ENCODE measurements at places on chromosomes 5 and 9.
A peak's percentile ranks its signal among the peaks of the same experiment; 100 is the strongest.

- DNase-seq, result no peak
Observed at GRCh38 chr5:105807290-105807689, 1863.4 kb downstream of the EFNA5 start.

- no peak for DNase-seq
Observed at GRCh38 chr5:163475411-163475810, 15.0 kb downstream of the HMMR start.

GRCh38 chr9:122374885-122375420 lies 4.1 kb downstream of the PTGS1 start:
- DNase-seq, result no peak

GRCh38 chr5:153122403-153122802 lies 368.1 kb upstream of the GRIA1 start:
- DNase-seq, result no peak

DNA sequence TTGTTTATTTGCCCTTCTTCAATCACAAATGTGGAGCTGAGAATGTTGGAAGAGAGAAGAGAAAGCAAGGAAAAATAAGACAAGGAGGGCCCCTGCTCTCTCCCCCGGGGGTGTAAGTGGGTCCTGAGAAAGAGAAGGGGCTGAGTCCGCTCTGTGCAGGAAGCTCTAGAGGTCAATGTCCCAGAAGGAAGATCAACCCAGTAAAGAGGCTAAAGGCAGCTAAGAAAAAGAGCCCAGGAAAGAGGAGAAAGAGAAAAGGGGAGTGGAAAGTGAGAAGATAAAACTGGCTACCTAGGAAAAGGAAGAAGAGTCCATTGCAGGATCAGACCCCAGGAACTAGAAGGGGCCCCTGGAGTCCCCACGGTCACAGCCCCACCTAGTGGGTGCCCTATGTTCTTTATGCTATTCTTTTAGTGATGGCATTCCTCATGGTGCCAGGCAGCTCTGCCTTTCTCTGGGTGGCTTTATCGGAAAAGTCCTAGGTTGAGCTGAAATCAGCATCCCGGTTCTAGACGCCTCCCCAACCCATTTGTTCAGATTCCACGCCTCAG lies 583.4 kb downstream of the ACTL7B start:
- no peak for DNase-seq

GRCh38 chr9:13351778-13352386 lies 72.4 kb upstream of the MPDZ start:
- DNase-seq, result peak; percentile 100

GRCh38 chr5:167533814-167534795 lies 757.3 kb upstream of the WWC1 start:
- DNase-seq, result no peak

- no peak for DNase-seq
Observed at GRCh38 chr9:137354153-137354844, 52.2 kb upstream of the NRARP start.

- no peak for DNase-seq
Observed at GRCh38 chr9:33695856-33696255, 99.5 kb upstream of the PRSS3 start.

DNA sequence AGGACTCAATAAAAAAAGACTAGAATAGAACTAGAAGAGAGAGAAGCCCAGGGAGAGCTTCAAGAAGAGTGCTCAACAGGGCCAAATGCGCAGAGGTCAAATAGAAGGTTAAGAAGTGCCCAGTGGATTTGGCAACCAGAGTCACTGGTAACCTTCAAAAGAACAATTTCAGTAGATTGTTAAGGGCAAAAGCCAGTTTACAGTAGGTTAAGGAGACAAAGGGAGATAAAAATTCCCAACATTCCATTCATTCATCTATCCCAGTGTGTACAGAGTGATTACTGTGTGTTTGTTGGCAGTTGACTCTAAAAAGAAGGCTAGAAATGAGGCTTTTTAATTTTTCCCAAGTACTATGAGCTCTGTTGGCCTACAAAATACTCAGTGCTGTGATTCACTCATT lies 69.4 kb downstream of the RIGI start:
- no peak for DNase-seq

DNA sequence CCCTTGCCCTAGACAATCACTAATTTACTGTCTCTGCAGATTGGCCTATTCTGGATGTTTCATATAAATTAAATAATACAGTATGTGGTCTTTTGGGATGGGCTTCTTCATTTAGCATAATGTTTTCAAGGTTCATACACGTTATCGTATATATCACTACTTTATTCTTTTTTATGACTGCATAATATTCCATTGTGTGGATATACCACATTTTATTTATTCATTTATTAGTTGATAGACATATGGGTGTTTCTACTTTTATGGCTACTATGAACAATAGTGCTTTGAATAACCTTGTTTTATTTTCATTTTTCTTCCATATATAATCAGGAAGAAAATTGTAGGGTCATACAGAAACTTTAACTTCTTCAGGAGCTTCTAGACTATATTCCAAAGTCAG lies 108.5 kb upstream of the PAPPA start:
- no peak for DNase-seq

DNA sequence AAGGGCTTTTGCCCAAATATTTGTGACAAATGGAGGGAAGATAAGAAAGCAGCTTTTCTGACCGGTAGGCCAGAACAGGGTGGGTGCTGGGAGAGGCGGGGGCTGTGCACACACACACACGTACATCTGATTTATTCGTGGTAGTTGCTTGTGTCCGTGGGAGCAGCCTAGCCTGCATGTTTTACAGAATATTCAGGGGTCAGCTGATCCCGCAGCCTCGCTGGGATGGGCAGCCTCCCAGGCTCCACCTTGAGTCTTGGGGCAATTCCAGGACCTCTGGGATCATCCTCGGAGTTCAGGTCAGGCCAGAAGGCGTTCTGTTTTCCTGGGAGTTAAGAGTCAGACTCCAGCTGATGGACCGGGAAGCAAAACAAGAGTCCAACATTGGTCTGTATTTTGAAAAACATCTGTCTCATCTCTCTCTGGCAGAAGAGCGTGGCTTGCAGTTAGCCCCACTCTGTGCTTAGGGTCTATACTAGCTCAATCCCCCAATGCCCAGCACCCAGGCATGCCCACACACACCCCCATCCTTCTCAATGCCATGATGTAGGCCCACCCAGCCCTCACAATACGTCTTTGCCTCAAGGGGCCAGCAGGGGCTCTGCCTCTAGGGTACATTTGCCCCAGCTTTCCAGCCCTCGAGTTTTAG lies 210.6 kb downstream of the GOLPH3 start:
- no peak for DNase-seq

- DNase-seq, result no peak
Observed at GRCh38 chr5:1241509-1242080, 16.4 kb downstream of the SLC6A18 start.

- DNase-seq, result peak; percentile 2
Observed at GRCh38 chr5:174571662-174572397, 152.6 kb upstream of the MSX2 start.

- peak; percentile 0 for DNase-seq
Observed at GRCh38 chr9:135602789-135603481, 36.4 kb downstream of the GLT6D1 start.

DNA sequence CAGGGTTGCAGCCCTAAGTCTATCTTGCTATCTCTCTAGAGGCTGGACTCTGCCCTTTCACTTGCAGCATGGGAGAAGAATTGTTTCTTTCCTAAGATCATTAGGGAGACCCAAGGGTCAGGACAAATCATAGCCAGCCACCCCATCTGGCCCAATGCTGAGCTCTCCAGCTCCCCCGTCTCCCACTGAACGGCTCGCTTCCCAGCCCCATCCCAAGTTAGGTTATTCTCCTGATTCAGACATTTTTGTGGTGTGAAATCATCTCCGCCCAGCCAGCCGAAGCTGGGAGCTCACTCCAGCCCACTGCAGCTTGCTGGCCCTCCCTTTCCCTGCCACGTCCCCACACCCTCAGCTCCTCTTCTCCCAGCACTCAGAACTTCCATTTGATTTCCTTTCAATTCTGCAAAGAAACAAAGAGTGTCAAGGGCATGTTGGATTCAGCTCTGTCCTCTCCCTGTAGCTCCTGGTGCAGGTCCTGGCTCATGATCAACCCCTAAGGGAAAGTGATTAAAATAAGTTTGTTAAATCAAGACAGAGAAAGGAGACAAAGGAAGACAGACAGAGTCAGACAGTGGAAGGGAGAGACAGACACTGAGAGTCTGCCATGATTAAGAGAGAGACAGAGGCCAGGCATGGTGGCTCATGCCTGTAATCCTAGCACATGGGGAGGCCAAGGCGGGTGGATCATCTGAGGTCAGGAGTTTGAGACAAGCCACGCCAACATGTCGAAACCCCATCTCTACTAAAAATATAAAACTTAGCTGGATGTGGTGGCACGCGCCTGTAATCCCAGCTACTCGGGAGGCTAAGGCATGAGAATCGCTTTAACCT lies 12.6 kb upstream of the SPARC start:
- peak; percentile 23 for DNase-seq

- DNase-seq, result no peak
Observed at GRCh38 chr5:147093138-147093537, 141.7 kb upstream of the STK32A start.

GRCh38 chr5:153222936-153223335 lies 267.5 kb upstream of the GRIA1 start:
- DNase-seq, result no peak

GRCh38 chr5:172509405-172509781 lies 55.1 kb upstream of the SH3PXD2B start:
- no peak for DNase-seq

DNA sequence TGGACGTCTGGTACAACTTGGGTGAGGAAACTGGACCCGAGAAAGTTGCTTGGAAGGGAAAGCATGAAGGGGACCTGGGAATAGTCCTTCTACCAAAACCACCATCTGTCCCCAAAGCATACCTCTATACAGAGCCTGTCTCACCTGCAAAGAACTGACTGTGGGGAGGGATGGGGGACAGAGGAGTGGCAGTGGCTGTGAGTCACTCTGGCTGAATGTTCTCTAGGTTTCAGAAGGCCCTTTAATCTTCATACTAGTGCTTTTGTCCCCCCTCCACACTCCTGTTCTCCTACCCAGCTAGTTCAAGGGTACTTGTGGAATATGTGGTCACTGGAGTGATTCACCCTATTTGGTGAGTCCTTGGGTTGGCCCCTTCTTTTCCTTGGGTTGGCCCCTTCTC lies 109.3 kb upstream of the RUSC2 start:
- no peak for DNase-seq

- no peak for DNase-seq
Observed at GRCh38 chr9:98491231-98491651, 217.5 kb downstream of the GABBR2 start.

DNA sequence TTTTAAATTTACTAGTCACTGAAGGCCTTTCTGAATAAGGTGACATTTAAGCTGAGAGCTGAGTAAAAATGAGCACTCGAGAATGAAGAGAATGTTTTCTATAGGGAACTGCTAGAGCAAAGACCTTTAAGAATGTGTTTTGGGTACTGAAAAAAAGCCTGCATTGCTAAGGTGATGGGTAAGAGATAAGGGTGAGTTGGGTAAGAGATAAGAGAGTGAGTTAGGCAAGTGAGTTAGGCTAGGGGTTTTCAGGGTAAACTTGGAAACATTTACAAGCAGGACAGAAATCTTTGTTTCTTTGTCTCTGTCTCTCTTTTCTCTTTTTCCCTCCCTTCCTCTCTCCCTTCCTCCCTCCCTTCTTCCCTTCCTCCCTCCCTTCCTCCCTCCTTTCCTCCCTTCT lies 5.6 kb downstream of the RAD23B start:
- DNase-seq, result no peak

DNA sequence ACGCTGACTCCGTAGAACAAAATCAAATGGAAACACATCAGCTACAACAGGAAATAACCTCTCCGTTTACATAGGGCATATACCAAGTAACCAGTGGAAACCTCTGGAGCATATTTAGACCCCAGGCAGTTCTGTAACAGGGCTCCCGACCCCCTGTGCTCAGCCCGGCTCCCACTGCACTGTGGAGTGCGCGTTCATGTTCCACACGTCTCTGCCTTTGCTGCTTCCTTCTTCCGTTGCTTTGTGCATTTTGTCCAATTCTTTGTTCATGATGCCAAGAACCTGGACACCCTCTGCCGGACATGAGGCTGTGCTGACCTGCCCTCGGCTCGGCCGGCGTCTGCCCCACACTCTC lies 5.9 kb upstream of the AGPAT2 start:
- no peak for DNase-seq

DNA sequence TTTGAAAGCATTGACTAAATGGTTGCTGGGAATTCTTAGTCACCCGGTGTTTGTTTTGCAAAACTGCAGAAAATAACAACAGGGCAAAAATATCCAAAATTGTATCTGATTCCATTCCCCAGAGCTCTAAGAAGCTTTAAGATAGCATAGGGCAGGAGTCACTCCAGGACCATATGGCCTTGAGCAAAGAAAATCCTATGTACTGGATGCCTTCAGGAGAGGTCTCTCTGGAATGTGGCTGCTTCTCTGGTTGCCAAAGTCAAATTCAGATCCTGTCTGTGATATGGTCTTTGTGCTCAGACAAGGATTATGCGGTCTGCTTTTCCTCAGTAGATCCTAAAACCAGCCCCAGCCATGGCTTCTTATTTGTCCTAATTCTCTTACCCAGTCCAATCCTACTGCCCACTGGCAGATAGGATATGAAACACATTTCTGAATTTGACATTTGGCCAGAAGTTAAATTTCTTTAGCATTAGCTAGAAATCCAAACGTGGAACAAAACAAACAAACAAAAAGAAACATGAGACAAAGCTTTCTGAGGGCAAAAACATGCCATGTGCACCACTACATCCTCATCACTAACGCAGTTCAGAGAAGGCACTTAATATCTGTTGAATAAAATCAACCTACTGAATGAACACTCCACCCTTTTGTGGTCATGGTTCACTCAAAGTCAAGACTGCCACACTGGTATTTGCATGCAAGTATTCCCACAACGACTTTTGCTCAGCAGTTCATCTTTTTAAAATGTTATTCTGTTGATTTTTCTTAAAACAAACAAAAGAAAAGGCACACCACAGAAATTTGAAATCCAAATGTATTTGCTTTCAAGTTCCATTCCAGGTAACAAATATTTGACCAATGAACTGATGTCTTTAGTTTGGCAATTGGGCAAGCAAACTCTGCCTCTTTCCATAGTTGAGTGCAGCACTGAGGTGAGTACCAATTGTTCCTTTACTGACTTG lies 165.7 kb downstream of the TRPM6 start:
- DNase-seq, result no peak

DNA sequence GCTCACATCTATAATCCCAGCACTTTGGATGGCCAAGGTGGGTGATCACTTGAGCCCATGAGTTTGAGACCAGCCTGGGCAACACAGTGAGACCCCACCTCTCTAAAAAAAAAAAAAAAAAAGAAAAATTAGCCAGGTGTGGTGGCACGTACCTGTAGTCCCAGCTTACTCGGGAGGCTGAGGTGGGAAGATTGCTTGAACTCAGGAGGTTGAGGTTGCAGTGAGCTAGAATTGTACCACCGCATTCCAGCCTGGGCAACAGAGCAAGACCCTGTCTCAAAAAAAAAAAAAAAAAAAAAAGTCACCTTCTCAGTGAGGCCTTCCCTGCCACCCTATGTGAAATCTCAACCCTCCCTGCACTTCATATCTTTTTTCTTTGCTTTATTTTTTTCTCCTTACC lies 14.0 kb upstream of the SEPTIN8 start:
- no peak for DNase-seq

GRCh38 chr9:95182854-95183563 lies 134.5 kb downstream of the FANCC start:
- no peak for DNase-seq

- DNase-seq, result no peak
Observed at GRCh38 chr5:32059761-32060530, 114.2 kb downstream of the GOLPH3 start.

All from NCI-H446 (cell line).